ENCODE measurements at places on chromosomes 6 and 20.

GRCh38 chr6:93219447-93219846 lies 199.9 kb downstream of the EPHA7 start:
- DNase-seq, result no peak

- no peak for DNase-seq
Observed at GRCh38 chr6:99514089-99514488, 1.1 kb downstream of the USP45 start.

GRCh38 chr20:4925842-4926530 lies 75.3 kb downstream of the SLC23A2 start:
- DNase-seq, result no peak

DNA sequence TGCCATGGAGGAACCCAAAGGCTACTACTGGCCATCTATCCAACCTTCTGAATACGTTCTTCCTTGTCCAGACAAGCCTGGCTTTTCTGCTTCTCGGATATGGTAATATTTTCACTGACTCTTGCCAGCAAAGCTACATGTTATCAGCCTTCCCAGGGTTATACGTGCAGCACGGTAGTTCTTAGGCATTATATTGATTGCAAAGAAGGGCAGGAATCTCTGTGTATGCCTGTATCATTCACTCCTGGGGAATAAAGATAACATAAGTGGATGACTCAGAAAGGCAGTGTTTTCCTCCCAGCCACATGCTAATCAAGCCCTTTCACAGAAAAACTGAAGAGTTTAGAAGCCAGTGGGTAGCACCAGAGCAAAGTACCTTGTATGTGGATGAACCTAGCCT lies 98.7 kb downstream of the ADGRG6 start:
- no peak for DNase-seq

DNA sequence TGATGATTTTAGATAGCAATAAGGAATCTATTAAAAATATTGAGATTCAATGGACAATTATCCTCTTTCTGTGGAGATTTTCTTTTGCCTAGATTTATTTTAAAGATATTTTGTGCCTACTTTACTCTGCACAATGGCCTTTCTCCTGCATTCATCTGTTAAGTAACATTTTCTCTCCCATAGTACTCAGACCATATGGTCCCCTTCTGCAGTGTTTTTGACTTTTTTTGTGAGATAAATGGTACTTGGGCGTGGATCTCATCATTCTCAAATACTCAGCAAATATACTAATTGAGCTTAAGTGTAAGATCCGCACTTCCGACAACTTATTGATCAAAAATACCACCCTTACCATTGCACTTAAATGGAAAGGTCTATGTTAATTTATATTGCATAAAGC lies 55.8 kb downstream of the PHACTR1 start:
- DNase-seq, result peak; percentile 46

- peak; percentile 24 for DNase-seq
Observed at GRCh38 chr6:104541411-104541810, 318.3 kb downstream of the HACE1 start.

DNA sequence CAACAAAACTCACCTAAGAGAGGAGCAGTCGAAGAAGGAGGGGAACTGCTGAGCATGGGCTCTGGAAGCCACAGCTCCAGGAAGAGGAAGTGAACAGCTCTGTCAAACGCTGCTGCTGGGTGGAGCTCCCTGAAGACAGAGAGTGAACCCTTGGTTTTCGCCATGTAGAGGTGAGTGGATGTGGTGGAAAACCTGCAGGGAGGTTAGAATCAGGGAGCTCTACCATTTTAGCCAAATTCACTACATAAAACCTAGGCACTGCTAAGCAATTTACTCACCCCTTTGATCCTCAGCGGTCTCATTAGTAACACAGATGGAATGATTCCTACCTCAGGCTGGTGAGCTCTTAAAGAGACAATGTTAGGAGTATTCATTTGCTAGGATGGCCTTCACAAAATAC lies 19.4 kb upstream of the TFAP2A start:
- DNase-seq, result no peak
